Germinal center (tissue), 1 donor: ENCODE measurements at places on chromosomes 16 and 17.

DNA sequence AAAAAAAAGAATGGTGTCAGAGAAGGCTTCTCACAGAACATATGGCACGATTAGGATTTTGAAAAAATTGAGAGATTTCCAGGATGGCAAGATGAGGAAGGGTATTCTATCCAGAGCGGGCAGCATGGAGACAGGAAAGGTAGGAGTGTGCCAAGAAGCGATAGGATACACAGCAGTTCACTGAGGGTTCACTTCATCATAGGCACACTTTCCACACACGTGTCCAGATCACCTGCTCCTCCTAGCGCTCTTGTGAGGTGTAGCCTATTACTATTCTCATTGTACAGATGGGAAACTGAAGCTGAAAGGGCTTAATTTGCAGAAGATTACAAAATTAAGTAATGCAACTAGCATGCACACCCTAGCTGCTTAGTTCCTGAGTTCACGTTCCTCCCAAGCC is 6.2 kb upstream of the ELAC2 start:
- no peak for DNase-seq

- no peak for DNase-seq
These were observed 38.4 kb downstream of the CFDP1 start for GRCh38 chr16:75394941-75395340.

- DNase-seq, result no peak
These were observed 3.9 kb downstream of the TRPV2 start for GRCh38 chr17:16419074-16419928.

- DNase-seq, result no peak
These were observed 77.6 kb upstream of the HLF start for GRCh38 chr17:55186937-55187770.

GRCh38 chr16:87320510-87321227 is 3.5 kb upstream of the C16orf95 start:
- DNase-seq, result no peak

- DNase-seq, result no peak
These were observed 15.4 kb downstream of the GPT2 start for GRCh38 chr16:46899443-46900143.
